ENCODE measurements at places on chromosomes 6 and 20.

DNA sequence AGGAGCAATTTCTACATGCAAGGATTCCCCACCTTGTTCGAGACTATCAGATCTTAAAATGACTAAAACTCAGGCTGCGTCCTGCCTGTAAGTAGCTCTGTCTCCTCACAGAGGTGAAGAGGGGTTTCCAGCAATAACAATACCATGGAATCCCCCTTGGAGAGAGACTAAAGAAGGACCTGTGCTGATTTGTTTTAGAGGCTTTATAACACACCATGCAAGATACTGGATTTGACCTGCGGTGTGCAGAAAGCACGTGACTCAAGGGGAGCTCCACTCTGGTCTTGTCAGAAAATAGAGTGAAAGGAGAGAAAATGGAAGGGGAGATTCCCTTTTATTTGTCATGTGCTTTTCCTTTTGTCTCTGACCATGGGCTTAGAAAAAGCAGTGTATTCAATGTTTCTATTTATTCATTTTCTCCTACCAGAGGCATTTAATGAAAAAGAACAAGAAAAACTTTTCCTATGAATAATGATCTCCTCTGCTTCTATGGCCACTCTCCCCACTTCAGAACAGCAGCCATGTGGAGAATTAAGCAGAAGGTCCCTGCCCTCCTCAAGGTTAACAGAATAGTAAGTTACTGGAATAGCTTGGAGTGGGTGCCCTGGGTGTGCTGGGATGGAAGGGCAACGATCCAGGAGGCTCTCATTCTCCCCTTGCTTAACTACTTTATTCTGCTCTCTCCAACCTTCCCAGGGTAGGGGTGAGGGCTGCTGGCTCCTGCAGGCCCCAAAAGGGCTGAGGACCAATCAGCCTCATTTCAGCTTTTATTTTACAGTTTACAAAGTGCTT is 19.2 kb upstream of the MRPS10 start:
- no peak for DNase-seq

DNA sequence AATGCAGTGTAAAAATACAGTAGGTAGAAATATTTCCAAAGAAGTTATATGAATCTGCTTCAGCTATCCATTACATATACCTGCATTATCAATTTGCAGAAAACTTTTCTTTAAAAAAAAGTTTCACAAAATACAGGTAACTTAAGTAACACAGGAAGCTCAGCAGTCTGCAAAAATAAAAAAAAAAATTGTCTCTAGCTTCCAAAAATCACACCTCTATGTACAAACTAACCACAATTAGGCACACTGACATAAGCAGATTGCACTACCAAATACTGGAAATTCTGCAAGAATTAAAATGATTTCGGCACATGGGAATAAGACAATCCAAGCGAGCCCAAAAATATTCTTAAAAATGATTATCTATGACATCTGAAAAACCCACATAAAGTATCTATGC is 41.2 kb downstream of the ME1 start:
- DNase-seq = no peak

- no peak for DNase-seq
These were observed 27.9 kb downstream of the GSTA3 start for GRCh38 chr6:52881662-52881995.

DNA sequence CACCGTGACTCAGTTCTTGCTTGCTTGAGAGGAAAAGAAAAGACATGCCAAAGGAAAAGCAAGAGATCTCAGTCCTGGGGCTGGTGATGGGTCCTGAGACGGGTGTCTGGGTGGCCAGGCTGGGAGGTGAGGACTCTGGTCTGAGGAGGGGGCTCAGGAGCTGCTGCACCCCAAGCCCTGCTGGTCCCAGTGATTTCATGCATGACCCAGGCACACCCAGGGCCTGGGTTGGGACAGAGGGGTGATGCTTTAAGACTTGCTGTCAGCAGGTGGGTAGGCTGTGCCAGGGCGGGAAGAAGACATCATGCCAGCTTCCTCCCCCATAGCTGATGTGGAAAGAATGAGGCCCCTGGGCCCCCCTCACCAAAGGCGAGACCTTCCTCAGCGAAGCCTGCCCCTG is 65.1 kb upstream of the PMEPA1 start:
- no peak for DNase-seq

DNA sequence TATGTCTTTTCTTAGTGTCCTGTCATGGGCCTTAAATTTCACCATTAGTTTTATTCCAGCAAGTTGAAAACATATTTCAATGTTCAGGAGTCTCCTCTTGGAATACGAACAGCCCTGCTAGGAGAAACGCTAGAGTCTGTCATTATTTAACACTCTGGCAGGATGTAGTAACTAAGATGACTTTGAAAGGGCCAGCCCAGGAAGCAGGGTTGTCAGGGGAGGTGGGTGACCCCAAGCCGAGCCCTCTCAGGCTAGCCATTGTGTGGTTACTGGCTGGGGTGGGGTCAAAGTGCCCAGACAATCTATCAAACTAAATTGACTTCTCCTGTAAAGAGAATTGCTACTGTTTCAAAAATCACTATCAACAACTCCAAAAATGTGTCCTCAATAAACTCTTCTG is 67.8 kb downstream of the LY86 start:
- no peak for DNase-seq

GRCh38 chr20:32362901-32363364 is 4.8 kb downstream of the ASXL1 start:
- DNase-seq = no peak

DNA sequence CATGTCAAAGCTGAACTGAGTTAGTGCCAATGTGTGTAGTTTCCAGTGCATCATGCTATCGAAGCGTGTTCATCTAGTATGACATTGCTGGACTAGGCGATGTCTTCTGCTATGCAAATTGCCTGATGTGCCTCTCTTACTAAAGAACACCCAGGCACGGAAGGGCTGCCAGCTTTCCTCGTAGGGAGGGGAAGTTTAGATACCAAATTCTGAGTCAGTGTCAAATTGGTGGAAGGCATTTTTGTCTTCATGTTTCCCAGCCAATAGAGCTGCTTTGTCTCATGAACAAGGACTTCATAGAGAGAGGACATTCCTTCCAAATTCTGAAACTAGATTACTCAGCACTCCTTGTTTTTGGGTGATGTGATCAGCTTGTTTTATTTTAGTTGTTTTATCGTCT is 320.1 kb downstream of the BTBD3 start:
- DNase-seq = no peak
